ENCODE measurements at places on chromosomes 5 and 9.
A peak's percentile ranks its signal among the peaks of the same experiment; 100 is the strongest.

DNA sequence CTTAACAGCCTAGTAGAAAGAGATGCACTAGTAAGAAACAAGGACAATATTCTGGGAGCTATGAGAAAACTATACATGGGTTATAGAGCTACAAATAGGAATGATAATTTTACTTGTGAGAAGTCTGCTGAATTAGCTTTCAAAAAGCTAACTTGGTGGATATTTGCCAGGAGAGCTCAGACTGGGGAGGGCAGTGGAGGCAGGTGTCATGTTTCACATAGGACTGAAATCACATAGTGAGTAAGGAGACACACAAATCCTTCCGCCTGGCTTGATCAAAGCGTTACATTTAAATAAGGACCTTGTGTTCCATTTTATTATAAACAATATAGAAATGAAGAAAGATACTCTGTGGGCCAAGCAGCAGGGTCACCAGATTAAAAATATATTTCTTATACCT, 235.0 kb downstream of the ISL1 start:
- DNase-seq: no peak

GRCh38 chr9:5043381-5043780, 58.3 kb downstream of the JAK2 start:
- no peak for DNase-seq

- no peak for DNase-seq
Observed at GRCh38 chr5:116883875-116884274, 309.3 kb upstream of the SEMA6A start.

- no peak for DNase-seq
Observed at GRCh38 chr5:153641183-153641688, 150.8 kb downstream of the GRIA1 start.

GRCh38 chr5:59268756-59269415, 624.6 kb downstream of the PDE4D start:
- DNase-seq: no peak

GRCh38 chr9:13128266-13128860, 151.1 kb downstream of the MPDZ start:
- DNase-seq: no peak

- no peak for DNase-seq
Observed at GRCh38 chr5:19322716-19323485, 665.1 kb downstream of the CDH18 start.

GRCh38 chr9:78210841-78211301, 25.0 kb upstream of the CEP78 start:
- DNase-seq: no peak

- DNase-seq: no peak
Observed at GRCh38 chr9:122109035-122109813, 16.1 kb upstream of the TTLL11 start.

- DNase-seq: no peak
Observed at GRCh38 chr9:107739601-107740082, 250.1 kb upstream of the KLF4 start.

DNA sequence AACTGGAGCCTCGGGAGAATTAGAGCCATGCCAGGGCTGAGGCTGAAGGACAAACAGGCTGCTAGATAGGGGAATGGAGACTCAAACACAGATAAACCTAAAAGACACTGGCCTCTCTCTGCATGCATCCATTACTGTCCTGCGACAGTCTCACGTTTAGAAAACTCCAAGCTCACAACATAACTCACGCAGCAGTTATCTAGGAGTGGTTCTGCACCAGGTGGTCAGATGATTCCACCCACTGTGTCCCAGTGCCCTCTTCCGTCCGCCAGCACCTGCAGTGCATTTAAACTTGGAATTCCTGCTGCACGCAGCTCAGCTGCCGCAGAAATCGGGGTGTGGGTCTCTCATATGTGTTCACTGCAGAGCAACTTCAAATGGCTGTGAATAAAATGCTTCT, 272.6 kb upstream of the IRX2 start:
- DNase-seq: peak; percentile 45

- no peak for DNase-seq
Observed at GRCh38 chr9:121498487-121499176, 1.0 kb downstream of the GGTA1 start.

GRCh38 chr5:74526111-74526510, 114.4 kb downstream of the ENC1 start:
- DNase-seq: no peak

GRCh38 chr9:100595391-100596199, 17.7 kb downstream of the CAVIN4 start:
- DNase-seq: no peak

DNA sequence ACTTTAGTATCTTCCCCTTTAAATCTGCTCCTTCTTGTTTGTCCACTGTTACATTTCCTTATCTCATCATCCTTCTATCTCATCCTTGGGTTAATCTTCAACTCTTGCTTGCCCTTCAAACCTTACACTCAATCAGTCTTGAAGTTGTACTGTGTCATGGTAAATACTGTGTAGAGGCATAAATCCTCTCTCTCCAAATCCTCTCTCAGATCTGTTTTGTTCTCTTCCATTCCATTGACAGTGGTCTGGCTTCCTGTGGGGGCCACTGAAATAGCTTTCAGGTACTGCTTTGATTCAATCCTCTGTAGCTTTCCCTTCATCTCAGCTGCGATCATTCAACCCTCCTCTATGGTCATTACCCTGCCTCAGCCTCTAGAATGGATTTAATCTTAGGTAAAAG, 104.0 kb downstream of the PLCXD3 start:
- no peak for DNase-seq

GRCh38 chr5:139138109-139138508, 60.1 kb downstream of the SIL1 start:
- no peak for DNase-seq

DNA sequence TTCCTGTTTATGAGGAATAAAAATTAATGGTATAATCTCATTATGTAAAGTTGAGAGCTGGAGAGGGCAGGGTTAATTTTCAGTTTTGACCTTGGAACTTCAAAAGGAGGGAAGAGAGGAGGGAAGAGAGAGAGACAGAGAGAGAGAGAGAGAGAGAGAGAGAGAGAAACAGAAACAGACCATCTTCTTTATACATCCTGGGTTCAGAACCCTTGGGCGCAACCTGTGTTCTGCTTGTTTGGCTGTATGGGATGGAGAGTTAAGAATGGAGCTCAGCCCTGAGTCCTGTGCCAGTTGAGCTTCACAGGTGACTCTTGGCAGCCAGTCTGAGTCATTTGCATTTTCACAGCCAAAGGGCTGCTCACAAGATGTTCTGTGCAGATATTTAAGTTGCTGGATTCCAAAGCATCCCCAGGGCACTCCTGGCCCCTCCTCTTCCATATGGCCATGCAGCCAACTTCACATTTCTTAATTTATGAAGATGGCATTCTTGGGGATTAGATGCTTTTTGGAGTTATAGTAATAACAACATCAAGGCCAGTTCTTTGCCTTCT, 143.5 kb downstream of the CARTPT start:
- DNase-seq: no peak

DNA sequence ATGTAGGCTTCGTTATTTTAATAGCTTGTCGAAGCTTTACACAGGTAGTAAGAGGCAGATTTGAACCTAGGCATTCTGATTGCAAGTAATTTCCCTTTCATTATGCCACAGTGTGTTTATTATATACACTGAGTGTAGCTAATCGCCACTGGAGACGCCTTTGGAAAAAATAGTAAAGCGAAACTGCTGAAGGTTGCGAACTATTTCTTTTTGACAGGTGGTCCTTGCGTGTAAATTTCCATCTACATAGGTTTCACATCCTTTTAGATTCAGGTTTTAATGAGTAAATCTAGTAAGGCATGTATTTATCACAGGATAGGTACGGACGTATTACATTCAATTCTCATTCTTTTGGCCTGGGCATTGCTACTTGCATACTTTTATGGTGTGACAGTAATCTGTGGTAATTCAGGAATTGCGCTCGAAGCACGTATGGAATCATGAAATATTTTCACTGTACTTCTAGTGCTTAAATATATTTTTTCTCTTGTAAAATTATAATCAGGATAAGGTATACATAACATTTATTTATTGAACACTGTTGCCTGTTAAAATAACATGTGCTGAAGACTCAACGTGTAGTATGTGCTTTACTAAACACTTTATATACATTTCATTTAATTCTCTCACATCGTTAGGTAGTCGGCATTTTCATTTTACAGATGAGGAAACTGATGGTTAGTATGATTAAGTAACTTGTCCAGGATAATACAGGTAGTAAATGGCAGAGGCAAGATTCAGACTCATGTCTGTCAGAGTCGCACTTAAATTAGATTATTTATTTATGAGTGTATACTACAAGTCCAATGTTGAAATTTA, 1.8 kb downstream of the MARCHF6 start:
- no peak for DNase-seq

DNA sequence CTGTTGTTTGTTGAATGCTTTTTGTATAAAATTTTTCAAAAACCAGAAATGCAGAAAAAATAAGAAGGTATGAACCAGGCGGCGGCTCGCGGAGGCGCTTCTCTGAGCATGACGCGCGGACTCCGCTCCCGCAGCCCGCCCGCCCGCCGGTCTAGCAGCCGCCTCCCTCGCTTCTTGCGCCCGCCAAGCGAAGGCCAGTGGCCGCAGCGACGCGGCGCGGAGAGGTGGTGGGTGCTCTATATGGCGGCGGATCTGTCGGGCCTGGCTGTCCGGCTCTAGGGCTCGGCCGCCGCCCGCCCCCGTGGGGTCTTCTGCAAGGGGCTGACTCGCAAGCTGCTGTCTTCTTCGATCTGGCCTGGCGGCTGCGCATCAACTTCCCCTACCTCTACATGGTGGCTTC, 93.8 kb downstream of the ANKRD18A start:
- DNase-seq: no peak

GRCh38 chr9:137358126-137358525, 56.1 kb upstream of the NRARP start:
- no peak for DNase-seq

DNA sequence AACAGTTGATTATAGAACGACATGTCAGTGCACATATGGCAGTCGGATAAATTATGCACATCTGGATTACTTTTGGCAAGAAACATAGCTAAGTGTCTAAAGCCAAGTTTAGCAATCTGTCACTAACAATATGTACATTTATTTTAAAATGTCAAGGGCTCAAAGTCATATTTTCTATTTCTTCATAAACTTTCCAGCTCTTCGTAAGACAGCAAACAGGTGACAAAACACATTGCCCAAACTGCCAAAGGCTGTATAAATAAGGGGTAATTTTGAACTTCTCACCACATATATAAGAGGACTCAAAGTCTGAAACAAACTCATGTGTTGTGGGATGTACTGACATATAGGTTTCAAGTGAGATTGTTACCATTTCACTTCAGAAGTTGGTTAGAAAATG, 237.2 kb downstream of the ARL15 start:
- DNase-seq: no peak

GRCh38 chr5:19241690-19242089, 746.3 kb downstream of the CDH18 start:
- no peak for DNase-seq

- no peak for DNase-seq
Observed at GRCh38 chr9:20280330-20280729, 342.0 kb downstream of the MLLT3 start.

GRCh38 chr9:74755355-74755754, 132.4 kb downstream of the TRPM6 start:
- DNase-seq: no peak

GRCh38 chr5:104909803-104910202, 1347.2 kb upstream of the NUDT12 start:
- no peak for DNase-seq

- DNase-seq: no peak
Observed at GRCh38 chr5:160237571-160238093, 8.3 kb downstream of the FABP6 start.

GRCh38 chr5:149388498-149389190, 9.6 kb upstream of the IL17B start:
- no peak for DNase-seq
